ENCODE measurements at places on chromosomes 16 and 17. TPM values are rescaled to one million over a fixed set of nuclear protein-coding genes. Genes with fewer than 3 reads are reported as not detected.

MILR1 gene
- total RNA-seq, result 3.7 TPM

CEP295NL gene
- 1.4 TPM for total RNA-seq

OR1F1 gene
- total RNA-seq, result 0.69 TPM

LRRC37A gene
- 4.6 TPM for total RNA-seq

KIF1C gene
- total RNA-seq, result 13.8 TPM

PSKH1 gene
- 11.8 TPM for total RNA-seq

TSPAN10 gene
- total RNA-seq, result 0.23 TPM

TSC2 gene
- total RNA-seq, result 70.4 TPM

PPP1R27 gene
- not detected for total RNA-seq

C1QTNF8 gene
- total RNA-seq, result not detected

TVP23A gene
- total RNA-seq, result 20.8 TPM

OTOA gene
- total RNA-seq, result 0.69 TPM

CA4 gene
- total RNA-seq, result 1.8 TPM

NOMO2 gene
- total RNA-seq, result 137 TPM

ZG16 gene
- not detected for total RNA-seq

MYL11 gene
- total RNA-seq, result not detected

WDR59 gene
- total RNA-seq, result 28.6 TPM

GUCY2D gene
- not detected for total RNA-seq
